ENCODE measurements at places on chromosomes 1 and 21.

DNA sequence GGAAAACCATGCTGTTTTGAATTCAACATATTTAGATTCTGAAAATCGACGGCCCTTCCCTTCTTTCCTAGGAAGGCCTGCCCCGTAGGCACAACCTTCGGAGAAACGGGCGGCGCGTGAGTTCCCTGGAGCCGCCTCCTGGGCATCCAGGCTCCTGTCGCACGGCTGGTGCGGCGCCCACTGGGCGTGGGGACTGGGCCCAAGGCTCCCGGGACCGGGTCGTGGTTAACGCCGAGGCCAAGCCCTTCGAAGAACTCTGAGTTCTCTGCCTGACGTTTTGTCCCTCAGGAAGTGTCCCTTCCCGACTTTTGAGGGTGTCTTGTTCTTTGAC lies 19.2 kb upstream of the TBX15 start:
- DNase-seq = no peak

DNA sequence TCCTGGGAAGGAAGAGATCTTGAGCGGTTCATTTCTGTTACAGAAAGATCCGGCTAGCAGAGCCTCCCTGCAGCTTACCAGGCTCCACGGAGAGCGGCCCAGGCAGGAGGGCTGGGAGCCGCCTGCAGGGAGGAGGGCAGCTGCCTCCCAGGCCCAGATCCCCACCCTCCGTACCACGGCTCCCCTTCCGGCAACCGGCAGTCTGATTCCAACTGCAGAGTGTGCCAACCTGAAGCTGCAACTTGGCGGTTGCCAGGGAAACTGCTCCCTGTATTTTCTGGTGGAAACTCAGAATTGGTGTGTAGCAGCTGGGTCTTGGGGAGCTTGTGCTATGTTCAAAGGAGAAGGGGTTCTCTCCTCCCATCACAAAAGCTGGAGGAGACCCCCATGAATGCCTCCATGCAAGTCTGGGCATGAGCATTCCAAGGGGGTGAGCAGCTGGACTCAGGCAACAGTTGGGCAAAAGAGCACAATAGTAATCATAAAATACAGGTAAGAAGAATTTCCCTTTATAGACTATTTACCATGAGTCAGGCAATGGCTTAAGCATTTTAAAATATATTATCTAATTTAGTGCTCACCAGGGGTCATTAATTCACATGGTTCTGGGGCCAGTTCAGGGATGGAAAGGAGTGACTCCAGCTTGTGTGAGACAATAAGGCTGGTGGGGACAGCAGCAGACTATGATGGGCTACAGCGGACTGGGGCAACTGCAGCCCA lies 46.1 kb upstream of the KAZN start:
- DNase-seq = no peak

- no peak for DNase-seq
Observed at GRCh38 chr1:45953934-45954847, 150.8 kb downstream of the MAST2 start.

DNA sequence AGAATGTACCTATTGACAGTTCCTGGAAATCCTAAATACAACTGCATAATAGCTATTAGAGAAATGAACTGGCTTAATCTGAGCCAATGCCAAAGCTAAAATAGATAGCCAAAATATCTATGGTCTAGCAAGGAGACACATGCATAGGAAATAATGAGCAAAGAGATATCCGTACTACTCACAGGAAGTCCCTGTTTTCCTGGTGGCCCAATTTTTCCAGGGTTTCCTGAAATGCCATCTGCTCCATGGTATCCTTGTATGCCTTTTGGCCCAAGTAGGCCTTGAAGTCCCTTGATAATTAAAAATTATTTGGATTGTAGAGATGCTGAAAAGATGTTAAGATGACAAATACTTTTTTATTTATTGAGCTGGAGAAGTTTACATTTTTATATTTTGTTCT lies 108.4 kb upstream of the ZNHIT6 start:
- DNase-seq = no peak

DNA sequence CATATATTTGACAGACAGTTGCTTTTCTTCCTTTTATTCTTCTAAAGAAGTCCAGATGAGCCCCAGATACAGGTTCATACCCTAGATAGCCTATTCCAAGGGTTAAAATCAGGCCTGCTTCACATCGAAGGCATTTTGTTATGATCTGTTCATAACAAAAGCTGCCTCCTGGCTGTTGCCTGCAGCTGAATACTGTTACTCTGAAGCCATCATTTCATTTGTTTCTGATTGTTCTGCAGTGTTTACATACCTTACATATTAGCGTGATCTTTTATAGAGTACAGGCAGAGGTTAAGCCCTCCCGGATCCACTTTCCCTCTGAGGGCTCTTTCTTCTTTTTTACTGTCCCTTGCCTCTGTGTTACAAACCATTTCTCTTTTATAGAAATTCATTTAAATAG lies 219.0 kb upstream of the HOOK1 start:
- DNase-seq = no peak

All from activated T-cell treated with anti-CD3 and anti-CD28 coated beads for 24 hours (primary cell).